Anterior cingulate cortex (tissue), 58 donors: ENCODE measurements at places on chromosomes 16 and 17.

- DNase-seq = no peak
Measured at GRCh38 chr17:19486351-19487023, 47.2 kb upstream of the SLC47A1 start.

DNA sequence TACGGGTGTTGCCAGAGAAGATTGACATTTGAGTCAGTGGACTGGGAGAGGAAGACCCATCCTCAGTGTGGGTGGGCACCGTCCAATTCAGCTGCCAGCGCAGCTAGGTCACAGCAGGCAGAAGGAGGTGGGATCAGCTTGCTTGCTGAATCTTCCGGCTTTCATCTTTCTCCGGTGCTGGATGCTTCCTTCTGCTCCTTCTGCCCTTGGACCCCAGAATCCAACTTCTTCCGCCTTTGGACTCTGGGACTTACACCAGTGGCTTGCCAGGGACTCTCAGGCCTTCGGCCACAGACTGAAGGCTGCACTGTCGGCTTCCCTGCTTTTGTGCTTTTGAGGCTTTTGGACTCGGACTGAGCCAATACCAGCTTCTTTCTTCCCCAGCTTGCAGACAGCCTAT lies 46.1 kb upstream of the RPL38 start:
- no peak for DNase-seq

DNA sequence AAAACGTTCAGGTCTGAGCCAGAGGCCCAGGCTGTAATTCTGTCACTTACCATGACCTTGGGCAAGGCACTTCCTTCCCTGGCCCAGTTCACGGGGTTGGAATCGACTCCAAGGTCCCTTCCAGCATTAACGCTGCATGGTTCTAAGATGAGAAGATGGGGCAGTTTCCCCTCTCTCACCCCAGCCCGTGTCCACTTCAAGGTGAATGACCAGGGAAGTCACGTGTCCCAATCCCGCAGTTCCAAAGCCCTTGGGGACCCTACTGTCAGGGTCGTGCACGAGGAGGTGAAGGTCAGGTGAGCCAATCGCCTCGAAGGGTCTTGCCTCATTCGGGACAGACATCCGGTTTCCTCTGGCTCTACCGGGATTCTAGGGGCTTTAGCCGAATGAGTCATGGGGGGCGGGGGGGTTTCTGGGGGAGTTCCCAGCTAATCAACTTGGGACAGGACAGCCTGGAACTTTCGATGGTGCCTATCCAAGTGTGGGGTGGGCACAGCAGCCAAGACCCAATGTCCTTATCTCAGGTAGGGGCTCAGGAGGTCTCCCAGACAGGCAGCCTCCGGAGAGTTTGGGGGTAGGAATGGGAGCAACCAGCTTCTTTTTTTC lies 762 bp upstream of the CSF3 start:
- DNase-seq = no peak

DNA sequence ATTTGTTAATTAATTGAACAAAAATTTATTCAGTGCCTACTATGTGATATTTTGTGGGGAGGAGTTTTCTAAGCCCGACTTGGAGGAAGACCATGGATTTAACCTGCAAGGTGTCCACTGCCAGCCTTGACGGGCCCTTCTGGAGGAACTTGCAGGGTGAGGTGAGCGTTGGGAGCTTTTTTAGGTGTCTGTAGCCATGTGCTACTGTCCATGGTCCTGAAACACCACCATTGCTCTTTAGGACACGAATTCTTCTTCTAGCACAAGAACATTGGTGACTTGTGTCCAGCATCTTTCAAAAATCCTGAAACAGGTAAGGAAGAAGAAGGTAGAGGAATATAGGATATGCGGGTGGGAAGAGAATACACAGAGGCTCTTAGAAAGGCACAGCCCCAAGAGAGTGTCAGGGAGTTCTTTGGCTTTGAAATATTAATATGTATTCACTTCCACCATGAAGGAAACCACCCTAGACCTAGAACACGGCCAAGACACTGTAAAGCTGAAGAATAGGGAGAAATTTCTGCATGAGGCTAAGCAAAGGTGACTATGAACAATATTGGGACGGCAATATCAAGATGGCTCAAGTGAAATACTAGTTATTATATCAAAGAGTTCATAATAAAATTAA lies 27.9 kb upstream of the OR4D1 start:
- no peak for DNase-seq

- peak; percentile 13 for DNase-seq
Measured at GRCh38 chr16:22300427-22301071, 3.3 kb downstream of the POLR3E start.

DNA sequence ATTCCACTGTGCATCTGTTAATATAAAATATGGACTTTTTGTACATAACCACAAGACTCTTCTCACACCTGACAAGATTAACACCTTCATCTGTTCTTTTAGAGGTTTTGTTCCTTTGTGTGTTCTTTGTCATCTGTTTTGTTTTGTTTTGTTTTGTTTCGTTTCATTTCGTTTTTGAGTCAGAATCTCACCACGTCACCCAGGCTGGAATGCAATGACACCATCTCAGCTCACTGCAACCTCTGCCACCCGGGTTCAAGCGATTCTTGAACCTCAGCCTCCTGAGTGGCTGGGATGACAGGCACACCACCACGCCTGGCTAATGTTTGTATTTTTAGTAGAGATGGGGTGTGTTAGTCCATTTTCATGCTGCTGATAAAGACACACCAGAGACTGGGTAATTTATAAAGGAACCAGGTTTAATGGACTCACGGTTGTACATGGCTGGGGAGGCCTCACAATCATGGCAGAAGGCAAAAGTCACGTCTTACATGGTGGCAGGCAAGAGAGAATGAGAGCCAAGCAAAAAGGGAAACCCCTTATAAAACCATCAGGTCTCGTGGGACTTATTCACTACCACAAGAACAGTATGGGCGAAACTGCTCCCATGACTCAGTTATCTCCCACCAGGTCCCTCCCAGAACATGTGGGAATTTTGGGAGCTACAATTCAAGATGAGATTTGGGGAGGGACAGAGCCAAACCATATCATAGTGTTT lies 22.3 kb downstream of the C16orf90 start:
- no peak for DNase-seq

DNA sequence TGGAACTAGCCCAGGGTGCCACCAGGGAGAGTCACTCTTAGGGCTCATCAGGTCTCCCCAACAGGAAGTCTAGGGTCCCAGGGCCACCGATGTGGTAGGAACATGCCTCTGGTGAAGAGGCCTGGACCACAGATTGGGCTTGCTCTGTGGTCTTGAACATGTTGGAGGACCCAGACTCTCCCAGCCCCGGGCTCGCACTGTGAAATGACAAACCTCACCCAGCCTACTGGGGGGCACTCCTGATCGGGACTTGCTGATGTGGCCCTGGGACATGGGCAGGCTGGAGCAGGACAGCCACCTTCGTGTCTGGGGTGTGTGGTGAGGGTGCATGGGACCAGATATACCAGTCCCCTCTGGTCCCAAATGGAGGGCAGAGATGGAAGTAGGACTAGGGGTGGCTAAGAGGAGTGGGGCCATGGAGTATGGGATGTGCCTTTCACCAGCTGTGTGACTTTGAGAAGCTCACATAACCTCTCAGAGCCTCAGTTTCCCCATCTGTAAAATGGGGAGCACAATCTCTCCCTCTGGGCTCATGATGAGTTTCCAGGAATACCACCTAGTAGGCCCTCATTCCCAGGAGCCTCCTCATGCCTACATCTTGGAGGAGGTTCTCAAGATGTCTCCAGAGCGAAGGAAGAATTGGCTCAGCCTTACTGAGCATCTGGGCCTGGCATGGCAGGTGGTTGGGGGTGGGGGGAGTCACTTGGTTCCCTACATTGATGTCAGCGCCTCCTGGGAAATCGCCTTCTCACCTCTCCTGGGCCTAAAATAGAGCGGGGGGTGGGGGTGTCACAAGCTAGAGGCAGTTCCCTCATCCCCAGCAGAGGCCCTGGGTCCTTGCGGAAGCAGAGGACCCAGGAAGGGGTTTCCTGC lies 1.5 kb upstream of the ADAM11 start:
- no peak for DNase-seq

DNA sequence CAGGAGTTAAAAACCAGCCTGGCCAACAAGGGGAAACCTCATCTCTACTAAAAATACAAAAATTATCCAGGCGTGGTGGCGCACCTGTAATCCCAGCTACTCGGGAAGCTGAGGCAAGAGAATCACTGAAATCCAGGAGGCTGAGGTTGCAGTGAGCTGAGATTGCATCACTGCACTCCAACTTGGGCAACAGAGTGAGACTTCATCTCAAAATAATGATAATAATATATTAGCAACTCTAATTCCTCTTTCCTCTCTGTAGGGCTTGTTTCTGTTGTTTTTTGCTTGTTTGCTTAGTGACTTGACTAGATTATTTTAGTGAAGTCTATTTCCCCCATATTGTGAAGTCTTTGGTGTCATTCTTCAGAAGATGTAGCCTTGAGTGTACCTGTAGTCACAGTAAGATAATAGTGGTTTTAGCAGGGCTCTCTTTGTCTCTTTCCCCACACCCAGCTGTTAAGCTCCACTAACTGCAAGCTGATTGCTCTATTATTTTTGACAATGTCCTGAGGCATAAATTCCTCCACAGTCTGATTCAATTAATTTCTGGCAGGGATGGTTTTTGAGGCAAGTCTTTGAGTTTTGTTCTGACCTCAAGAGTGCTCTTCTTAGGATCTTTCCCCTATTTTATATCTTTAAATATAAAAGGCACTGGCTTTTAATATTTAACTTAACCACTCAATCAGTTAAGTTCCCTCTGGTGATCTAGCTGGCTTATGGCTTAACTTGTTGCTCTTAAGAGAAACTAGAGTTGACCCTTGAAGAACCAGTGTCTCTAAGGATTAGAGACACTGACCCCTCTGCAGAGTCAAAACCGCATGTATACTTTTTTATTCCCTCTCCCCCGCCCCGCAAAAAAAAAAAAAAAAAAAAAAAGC lies 18.6 kb upstream of the TNFSF12 start:
- no peak for DNase-seq

DNA sequence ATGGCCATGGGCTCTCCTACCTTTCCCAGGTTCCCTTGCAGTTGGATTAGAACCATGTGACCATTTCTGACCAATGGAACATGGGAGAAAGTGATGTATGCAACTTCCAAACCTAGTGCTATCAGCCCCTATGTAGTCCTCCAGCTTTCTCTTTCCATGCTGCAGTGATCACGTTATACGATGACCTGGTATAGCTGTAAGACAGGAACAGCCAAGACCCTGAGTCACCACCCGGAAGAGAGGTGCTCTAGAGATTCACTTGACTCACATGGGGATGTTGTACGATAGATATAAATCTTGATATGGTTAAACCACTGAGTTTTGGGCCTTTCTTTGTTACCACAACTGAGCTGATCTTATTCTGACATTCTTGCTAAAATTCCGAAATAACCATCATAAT lies 65.1 kb downstream of the NOG start:
- no peak for DNase-seq

DNA sequence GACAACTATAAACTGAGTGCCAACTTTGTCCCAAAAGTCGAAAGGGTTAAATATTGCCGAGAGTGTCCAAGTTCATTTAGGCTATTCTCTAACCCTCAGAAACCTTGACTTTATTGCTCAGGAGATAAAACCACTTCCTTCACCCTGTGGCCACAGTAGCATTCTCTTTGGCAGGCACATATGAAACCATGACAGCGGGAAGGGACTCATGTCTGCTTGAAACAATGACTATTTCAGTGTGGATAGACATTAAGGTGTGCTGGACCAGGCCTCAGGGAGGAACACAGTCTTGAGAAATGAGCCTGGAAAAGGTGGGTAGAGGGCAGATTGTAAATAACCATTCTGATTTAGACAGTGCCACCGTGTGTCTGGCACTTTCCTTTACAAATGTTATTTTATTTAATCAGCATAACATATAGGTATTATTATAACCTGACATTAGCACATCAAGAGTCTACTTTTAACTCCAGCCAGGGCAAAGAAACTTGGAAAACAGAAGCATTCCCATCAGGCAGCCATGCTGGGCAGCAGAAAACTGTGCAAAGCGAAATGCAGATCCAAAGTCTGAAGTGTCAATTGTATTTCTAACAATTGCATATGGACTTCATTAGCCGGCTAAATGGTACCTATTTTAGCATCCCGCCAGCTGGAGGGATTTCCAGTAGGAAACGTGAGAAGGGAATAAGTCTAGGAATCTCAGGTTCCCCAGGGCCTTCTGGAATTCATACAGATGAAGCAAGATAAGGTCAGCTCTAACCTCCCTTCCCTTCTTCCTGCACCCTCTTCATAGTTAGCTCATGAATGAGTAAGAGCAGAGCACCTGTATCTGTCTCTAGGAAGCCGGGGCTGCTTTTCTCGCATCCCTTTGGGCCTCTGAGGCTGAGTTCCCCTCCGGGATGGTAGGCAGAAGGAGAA lies 212.8 kb upstream of the ELAC2 start:
- DNase-seq = no peak

DNA sequence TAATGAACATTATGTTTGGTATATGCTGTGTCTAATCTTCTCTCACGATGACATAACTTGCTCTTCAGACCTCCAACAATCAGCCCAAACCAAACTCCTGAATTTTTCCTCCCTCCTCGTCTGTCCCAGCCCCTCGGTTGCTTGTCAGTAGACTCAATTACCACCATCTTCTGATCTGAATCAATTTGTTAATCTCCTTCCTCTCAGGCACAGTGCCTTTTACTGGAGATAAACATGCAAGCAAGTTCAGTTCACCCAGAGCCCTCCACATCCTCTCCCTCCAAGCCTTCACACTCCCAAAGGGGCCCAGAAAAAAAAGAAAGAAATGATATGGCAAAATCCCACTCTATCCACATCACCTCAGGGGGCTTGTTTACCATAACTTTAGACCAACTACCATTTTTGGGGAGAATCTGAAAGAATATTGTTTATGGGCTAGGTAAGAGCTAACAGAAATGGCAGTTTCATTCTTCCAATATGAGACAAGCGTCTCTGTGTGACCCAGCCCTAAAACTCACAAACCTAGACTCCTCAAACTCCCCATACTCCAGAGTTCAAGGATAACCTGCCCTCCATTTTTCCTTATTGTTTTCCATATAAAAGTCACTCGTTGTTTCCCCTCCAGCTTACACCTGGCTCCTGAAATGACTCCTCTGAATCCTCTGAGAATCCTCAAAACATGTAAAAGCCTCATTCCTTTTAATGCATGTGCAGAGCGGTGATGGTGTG lies 1.5 kb downstream of the TEX2 start:
- no peak for DNase-seq

- peak; percentile 92 for DNase-seq
Measured at GRCh38 chr17:8192070-8192815, 2.3 kb upstream of the BORCS6 start.

DNA sequence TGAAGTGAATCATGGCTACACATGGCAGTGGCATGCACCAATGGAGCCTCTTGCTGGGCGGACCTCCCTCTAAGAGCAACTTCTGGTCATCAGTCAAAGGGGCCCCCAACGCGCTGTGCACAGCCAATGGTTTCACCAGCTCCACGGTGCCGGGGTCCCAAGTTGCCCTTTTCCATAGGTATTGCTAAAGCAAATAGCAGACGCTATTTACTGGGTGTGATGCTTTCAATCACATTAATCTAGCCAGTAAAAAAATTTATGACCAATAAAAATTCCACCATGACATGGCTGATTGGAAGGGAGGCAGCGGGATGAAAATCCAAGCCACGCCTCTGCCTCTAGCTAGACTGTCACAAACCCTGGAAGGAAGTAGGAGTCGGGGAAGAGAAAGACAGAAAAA lies 680.3 kb upstream of the SOX9 start:
- DNase-seq = no peak
